GM12892 (cell line): ENCODE measurements at places on chromosomes 6 and 20.

DNA sequence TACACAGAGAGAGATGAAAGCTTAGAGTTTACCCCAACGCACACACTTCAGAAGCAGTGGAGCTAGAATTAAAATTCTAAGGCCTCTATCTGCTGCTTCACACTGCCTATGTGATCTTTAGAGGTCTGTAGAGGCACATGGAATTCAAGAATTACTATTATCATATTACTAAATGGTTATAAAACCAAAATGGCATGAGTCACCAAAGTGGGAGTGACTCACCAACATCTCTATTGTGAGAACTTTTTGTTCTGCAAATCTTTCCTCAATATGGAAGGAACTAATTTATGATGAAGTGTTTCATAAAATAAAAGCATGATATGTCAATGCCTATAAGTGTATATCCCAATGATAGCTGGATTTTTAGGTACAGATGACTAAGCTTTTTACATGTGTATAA is 28.5 kb upstream of the TMEM244 start:
- no peak for DNase-seq

DNA sequence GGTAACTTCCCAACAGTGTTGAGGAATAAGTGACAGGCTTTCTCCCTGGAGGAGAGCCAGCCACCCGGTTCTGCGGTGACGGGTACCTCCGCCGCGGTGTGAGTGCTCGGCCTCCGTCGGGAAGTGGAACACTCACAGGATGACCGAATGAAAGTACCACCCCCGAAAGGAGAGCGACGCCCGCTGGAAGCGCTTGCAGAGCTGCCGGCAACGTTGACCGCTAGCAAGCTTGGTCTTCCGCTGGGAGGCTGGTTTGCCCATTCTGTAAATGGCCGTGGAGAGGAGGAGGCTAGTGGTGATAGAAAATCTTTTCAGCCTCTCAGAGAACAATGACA is 614 bp upstream of the TMEM242 start:
- DNase-seq = no peak

DNA sequence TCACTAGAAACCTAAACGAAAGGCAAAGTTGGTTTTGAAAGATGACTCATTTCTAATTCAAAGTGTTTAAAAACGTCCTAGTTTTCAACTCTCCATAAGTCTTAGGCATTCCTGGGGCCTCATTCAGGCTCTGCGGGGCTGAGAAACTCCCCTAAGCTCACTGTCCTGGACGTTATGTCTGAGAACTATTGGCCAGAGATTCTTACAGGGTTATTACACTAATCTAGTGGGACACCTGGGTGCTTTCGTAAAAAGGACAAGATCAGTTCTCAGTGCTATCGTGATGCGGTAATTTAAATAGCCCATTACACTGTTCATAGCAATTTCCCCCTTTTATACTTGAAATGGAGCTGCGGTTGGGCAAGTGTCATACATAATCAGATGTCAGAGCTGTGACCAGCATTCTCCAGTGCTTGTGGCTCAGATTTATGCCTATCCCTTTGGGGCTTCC is 280.9 kb downstream of the QKI start:
- no peak for DNase-seq

GRCh38 chr6:169158691-169159090 is 95.0 kb downstream of the THBS2 start:
- no peak for DNase-seq

DNA sequence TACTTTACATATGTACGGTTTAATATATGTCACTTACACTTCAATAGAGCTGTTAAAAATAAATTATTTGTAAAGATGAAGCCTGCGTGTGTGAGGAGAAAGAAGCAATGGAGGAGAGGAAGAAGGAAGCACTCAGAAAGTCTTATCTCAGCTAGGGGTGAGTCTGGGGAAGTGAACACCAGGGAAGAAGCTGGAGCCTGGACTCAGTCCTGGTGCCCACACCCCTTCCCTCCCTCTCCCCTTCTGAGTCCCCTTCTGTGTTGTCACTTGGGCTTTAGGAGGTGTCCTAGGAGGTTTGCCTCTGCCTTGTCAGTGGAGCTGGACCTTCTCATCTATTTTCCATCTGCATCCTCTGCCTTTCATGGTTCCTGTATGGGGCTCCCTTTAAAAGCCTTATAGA is 1.9 kb downstream of the SIRPB2 start:
- DNase-seq = no peak

DNA sequence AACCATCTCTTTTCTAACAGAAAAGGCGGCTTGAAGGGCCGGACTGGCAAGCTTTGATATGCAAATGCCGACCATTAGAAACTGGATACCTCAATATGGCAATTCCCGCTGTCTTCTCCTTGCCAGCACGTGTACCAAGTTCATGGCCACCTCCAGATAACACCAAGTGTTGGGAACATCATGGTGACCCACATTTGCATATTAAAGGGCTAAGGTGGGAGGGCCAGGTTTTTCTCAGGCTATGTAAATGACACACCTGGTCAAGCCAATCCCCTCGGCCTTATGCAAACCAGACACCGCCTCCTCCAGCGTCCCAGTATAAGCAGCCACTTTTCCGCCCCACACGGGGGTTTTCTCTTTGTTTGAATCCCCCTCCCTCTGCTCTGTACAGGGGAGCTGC is 110.7 kb downstream of the DACT2 start:
- no peak for DNase-seq

DNA sequence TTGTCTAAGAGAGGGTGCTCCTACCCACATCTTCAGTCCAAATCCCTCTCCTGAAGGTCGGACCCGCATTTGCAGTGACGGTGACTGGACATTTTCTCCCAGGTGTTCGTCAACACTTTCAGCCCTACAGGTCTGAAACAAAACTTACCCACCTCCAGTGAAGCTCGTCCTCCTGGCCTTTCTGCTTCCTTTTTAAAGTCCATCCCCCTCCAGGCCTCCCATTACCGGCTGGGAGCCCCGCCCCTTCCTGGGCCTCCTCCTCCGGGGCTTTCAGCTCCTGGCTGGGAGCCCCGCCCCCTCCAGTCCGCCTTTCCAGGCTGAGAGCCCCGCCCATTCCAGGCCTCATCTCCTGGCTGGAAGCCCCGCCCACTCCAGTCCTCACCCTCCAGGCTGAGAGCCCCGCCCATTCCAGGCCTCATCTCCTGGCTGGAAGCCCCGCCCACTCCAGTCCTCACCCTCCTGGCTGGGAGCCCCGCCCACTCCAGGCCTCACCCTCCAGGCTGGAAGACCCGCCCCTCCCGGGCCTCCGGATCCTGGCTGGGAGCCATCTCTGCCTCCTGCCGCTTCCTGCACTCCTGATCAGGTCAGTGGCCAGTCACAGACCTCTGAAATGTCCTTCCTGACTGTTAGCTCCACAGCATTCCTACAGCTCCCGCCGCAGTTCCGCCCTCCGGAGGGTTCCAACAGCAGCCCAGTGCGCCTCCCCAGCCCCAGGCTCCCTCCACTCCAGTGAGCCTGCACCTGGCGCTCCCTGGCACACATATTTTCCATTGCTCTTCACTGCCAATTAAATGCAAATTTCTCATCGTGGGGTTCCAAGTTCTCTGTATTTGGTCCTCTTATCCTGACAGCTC is 98.5 kb downstream of the LY86 start:
- DNase-seq = no peak

DNA sequence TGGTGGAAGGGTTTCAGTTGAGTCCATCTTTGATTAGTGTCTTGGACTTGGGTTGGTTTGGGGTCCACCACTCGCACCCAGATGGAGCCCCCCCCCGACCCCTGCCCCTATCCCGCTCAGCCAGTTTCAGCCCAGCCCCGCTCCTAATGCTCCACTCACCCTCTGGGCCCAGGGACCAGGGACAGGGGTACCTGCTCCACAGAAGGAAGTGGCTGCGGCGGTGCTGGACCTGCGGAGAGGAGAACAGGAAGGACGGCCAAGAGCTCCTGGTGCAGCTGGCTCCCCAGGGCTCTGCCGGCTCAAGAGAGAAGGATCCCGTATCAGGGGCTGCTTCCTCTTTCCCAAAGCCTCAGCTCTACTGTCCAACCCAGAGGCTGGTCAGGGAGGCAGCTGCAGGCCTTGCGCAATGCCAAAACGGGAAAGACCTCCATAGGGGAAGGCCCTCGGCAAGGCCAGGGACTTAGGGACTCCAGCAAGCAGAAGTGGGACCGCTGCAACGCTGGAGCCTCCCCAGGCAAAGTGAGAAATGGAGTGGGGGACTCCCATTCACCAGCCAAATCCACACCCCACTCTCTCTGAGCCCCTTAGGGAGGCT is at the start of gene SIGLEC1:
Gene SIGLEC1 (minus strand): TSS at position 322 of the 595 bp plus-strand sequence. CDS start 5,472 bp downstream, outside the sequence.
- DNase-seq = no peak

- no peak for DNase-seq
Measured at GRCh38 chr6:119324718-119325117, 24.8 kb downstream of the MAN1A1 start.

- no peak for DNase-seq
Measured at GRCh38 chr20:18973529-18974173, 160.1 kb downstream of the SCP2D1 start.

DNA sequence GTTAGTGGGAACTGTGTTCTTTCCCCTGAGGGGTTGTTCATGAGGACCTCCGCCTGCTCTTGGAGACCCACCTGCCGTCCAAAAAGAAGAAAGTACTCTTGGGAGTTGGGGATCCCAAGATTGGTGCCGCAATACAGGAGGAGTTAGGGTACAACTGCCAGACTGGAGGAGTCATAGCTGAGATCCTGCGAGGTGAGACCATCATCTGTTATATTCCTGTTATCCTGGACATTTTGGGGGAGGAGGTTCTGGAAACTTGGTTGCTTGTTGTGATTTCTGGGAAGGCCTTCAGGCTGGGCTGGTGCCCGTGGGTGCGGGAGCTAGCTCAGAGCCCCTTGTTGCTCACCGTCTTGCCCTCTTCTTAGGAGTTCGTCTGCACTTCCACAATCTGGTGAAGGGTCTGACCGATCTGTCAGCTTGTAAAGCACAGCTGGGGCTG is 2.0 kb downstream of the NOP56 start:
- DNase-seq = no peak

DNA sequence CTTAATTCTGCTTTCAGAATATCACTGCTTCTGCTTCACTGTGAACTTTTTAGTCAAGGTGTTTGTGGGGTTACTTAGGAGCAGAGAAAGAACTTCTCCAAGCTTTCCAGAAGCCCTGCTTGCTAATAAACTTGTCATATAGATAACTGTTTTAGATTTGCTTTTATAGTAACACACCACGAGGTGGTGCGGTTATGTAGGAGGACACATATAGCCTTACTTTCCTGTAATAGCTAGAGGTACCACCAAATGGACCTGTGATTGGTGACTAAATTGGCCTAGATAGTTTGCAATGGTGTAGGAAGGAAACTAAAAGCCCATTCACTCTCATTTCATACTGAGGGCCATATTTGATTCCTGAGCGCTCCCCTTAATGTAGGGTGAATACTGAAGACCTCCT is 52.3 kb upstream of the BCLAF1 start:
- no peak for DNase-seq

- DNase-seq = no peak
Measured at GRCh38 chr20:32917191-32917950, 58.6 kb downstream of the EFCAB8 start.

- no peak for DNase-seq
Measured at GRCh38 chr6:138480279-138480949, 18.9 kb downstream of the NHSL1 start.

DNA sequence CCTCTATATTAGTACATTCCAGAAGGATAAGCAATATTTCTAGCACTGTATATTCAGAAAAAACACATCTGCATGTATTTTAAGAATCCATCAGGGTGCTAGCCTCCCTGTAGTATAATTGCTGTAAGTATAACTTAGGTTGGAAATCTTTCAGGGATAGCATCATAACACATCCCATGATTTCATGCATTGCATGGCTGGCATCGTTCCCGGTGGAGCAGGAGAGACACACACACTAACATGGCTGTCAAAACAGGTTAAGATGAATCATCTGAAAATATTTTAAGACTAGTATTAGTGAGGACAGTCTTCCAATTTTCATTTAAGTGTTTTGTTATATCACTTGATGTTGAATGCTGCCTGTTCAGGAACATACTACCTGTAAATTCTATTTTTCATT is 32.1 kb upstream of the CENPW start:
- DNase-seq = no peak

- no peak for DNase-seq
Measured at GRCh38 chr6:139757784-139758183, 383.3 kb upstream of the CITED2 start.

DNA sequence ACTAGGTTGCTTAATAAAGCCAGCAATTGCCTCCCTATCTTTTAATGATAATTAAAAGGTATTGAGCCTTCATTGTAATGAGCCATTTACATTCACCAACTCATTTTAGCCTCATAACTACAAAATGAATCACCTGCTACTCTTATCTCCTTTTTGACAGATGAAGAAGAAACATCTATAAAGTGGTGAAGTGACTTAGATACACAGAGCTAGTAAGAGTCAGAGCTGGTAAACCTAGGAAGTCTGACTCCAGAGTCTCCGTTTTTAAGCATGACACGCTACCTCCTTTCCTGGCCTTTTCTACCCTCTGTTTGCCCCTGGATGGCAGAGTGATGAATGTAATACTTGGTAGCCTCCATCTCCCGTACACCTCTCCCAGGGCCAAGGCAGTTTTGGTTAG is 93.5 kb downstream of the SPTLC3 start:
- no peak for DNase-seq

DNA sequence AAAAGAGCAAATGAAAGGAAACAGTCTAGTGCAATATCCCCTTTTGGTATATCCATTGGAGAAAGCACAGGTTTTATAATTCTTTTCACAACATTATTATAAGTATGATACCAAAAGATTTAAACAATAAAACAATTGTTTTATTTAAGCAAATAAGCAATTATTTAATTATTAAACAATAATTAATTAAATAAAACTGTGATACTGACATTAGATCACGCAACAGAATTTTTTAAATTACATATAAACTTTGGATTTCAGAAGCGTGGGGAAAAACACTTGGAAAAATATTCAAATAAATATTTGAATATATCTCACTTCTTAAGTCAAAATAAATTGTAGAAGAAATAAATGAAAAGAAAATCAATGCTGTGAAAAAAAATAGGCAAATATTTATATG is 76.2 kb upstream of the STXBP5 start:
- no peak for DNase-seq

DNA sequence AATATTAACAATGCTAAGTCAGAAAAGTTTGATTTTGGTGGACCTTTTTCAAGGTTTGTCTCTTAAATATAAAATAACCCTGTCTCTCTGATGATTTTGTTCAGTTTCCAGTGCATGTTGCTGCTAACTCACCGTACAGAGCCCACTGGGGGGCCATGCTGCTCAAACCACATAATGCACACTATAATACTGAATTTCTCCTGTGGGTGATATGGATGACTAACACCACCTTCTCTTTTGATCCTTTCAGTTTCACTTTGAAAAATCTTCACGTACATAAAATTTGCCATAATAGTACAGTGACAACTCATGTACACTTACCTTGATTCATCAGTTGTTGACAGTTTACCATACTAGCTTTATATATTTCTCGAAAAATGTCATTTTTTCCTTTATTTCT is 506.6 kb upstream of the MAN1A1 start:
- no peak for DNase-seq

- no peak for DNase-seq
Measured at GRCh38 chr6:37967651-37968050, 148.1 kb downstream of the ZFAND3 start.

DNA sequence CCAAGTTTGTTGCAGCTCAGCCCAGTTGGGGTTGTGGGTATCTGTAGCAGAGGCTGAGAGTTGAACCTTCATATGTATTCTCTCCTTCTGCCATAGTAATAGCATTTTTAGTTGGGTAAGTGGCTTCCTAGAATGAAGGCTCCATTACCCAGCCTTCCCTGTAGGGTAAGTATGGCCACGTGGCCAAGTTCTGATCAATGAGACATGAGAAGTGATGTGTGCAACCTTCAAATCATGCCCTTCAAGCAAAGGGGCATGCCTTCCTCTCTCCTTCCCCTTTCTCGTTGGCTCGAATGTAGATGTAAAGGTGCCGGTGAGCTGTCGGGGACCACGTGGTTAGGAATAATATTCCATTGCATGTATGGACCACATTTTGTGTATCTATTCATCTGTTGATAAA is 12.7 kb upstream of the TRAF3IP2 start:
- no peak for DNase-seq
